ENCODE measurements at places on chromosomes 7 and 10.

- DNase-seq, result no peak
Measured at GRCh38 chr10:132455986-132456847, 59.2 kb downstream of the PWWP2B start.

- DNase-seq, result no peak
Measured at GRCh38 chr7:17437586-17437985, 139.1 kb downstream of the AHR start.

- no peak for DNase-seq
Measured at GRCh38 chr10:124598773-124599587, 137.4 kb downstream of the LHPP start.

- no peak for DNase-seq
Measured at GRCh38 chr7:120550494-120551048, 277.6 kb downstream of the KCND2 start.

- no peak for DNase-seq
Measured at GRCh38 chr7:106335814-106336213, 51.0 kb upstream of the NAMPT start.

GRCh38 chr10:120017733-120018417 is 125.3 kb downstream of the SEC23IP start:
- no peak for DNase-seq

DNA sequence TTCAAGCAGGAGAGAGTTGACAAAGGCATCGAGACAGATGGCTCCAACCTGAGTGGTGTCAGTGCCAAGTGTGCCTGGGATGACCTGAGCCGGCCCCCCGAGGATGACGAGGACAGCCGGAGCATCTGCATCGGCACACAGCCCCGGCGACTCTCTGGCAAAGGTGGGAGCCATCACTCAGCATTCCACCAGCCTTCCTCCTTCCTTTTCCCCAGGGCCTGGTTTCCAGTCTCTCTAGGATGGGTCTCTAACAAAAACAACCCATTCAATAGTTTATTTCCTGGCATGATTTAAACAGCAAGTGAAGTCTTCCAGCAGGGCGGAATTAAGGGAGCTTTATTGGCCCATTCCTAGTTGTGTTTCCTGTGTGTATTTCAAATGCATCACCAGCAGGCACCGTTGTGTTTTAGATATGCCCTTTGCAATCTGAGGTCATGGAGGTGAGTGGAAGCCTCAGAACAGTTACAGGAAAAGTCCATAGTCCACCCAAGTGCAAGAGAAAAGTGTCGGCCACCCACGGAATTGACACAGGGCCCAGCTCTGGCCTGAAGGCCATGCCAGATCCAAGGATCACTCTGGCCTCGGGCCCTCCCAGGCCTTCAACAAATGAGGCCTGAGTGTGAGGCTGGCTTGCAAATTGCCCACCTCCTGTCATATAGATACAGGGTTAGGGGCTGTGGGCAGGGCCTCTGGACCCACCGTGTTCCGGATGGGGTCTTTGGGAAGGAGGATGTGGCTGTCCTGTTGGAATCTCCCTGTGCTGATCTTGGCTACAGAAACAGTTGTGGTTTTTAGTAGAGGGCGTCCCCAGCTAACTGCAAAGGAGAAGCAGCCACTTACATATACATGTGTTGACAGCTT is 46.9 kb upstream of the TRIM8 start:
- DNase-seq, result no peak

- no peak for DNase-seq
Measured at GRCh38 chr10:22816298-22816653, 101.9 kb upstream of the PIP4K2A start.

DNA sequence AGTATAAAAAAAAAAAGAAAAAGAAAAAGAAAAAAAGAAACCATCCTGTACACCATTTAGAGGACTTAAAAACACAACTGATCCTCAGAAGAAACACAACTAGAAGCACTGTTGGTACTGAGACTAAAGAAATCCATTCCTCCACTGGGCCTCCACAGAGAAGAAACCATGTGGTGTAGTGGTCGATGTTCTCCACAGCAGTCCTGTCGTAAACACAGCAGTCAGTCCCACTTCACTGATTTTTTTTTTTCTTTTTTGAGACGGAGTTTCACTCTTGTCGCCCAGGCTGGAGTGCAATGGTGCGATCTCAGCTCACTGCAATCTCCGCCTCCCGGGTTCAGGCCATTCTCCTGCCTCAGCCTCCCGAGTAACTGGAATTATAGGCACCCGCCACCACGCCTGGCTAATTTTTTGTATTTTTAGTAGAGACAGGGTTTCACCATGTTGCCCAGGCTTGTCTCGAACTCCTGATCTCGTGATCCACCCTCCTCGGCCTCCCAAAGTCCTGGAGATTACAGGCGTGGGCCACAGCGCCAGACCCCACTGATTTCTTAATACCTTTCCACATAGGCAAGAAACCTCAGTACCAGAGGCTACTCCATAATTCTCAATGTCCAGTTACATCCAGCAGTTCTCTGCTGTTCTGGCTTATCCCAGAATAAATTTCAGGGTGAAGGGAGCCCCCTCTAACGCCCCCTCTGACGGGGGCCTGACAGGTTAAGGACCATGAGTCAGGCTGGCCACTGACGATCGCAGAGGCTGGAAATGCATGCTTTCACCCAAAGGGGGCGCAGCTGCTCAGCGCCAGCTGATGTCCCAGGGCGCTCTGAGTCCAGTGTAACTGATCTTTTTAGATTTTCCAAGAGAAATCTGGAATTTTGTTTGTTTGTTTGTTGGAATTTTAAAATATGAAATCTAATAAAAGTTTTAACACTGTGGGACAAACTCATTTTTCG is 24.8 kb upstream of the FFAR4 start:
- DNase-seq, result peak; percentile 67

DNA sequence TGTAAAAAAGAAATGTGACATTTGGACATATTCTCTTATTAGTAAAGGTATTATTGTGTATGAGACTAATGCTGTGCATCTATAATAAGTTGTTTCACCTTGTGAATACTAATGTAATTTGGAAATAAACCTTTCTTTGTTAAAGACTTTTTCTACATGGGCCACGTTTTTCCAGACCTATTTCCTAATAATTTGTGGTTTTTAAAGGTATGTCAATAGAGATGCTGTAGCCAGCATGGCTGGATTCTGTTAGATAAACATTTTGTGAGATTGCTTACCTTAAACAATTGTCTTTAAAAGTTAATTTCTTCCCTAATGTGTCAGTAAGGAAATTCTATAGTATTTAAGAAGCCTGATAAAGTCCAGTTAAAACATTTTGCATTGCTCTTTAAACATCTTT is 56.0 kb downstream of the KAT6B start:
- DNase-seq, result no peak

DNA sequence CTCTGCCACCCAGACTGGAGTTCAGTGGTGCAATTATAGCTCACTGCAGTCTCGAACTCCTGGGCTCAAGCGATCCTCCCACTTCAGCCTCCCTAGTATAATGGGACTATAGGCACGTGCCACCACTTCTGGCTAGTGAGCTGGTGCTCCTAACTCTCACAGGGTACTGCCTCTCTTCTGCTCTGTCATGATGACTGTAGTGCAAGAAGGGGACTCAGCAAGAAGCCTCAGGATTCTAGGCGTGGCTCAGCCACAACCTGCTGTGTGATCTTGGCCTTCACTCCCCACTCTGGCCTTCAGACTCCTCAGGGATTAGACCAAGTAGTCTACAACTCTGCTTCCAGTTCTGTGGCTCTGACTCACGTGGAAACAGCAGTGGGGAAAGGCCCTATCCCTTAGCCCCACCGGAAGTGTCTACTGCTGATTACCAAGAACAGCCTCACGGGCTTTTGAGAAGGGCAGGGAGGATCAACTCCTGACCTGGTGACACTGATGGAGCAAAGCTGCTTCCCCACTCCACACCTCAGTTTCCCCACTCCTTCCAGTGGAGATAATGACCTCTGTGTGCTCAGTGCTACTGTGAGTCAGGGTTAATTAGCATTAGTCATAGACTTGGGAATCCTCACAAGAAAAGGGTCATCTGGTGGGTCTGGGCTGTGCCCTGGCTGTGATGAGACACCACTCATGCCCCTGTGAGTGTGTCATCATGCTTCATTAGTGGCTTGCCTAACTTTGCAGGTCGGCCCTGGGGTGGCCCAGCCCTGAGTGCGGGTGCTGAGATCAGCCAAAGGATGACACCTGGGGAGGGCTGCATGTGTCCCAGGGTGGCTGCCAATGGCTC is 41.1 kb downstream of the ZC3HC1 start:
- DNase-seq, result peak; percentile 49

DNA sequence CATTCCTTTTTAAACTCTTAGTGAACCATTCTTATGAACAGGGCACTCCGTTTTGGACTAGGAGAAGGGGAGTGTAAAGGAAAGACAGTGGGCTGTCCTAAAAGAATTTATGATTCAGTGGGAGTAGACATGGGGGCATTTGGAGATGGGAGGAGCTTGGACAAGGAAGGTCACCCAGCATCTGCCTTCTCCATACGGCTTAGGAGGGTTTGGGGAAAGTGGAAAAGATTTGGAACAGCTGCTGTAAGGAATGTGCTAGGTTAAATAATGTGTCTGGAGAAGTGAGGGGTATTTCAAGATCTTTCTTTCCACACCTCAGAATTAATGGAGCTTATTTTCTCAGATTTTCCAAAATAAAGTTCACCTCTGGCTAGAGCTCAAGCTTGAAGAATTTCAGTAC is 24.0 kb downstream of the SLC35G1 start:
- no peak for DNase-seq

DNA sequence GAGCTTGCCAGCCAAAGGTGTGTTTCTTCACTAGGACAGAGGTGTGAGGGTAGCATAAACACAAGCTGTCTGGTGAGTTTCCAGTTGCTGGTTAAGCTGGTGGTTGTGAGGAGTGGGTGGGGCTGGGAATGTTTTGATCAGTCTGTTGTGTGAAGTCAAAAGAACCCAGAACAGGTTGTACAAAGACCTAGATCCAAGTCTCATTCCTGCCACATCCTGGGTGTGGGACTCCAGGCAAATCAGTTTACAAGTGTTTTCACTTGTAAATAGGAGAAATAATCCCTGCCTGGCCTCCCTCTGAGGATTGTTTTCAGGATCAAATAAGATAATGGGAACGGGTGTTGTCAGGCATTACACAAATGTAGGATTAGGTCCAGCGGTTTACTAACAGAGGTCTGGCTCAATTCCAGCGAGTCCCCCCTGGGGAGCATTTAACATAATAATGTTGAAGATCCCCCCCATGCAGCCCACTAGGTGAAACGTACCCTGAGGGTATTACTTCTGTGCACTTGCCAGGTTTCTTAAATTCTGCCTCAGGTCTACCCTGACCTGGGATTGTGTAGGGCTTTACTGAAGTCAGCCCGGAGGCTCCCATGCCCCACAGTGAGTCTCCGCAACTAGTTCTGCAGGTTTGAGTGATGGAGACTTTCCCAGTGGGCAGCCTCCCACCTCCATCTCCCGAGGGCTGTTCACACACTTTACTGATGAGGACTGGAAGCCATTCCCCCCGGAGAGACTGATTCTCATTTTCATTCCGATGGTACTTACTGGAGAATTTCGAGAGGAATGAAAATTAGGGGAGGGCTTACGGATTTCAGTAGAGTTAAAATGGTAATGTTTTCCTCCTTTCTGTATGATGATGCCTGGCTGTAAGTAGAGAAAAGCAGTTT is 2.7 kb upstream of the FRAT2 start:
- peak; percentile 68 for DNase-seq

GRCh38 chr7:116986611-116987565 is 33.6 kb downstream of the ST7 start:
- DNase-seq, result no peak
